ENCODE measurements at places on chromosomes 1 and 21. TPM values are rescaled to one million over a fixed set of nuclear protein-coding genes. Genes with fewer than 3 reads are reported as not detected.

- no peak for DNase-seq
Measured at GRCh38 chr1:201022493-201022819, 1.1 kb downstream of the KIF21B start.

DNA sequence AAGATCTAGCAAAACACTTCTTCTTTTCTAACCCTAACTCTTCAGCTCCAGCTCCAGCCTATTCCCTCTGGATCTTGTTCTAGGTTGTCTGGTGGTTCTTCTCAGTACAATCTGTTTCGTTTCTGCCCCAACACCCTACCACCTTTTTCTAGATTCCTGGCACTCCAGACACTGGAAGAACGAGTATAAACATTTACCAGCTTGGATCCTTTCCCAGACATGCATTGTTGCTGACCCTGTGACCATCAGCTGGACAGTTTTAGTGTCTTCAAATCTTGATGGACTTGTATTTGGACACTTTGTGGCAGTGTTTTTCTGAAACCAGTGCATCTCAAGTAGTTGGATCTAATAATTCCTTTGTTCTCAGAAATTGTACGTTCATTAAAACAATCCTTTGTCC, 30.6 kb upstream of the CACNA1E start:
- DNase-seq, result no peak

- DNase-seq, result no peak
Measured at GRCh38 chr1:95007687-95008086, 65.1 kb downstream of the ALG14 start.

- DNase-seq, result no peak
Measured at GRCh38 chr1:55541296-55541695, 326.1 kb upstream of the USP24 start.

DNA sequence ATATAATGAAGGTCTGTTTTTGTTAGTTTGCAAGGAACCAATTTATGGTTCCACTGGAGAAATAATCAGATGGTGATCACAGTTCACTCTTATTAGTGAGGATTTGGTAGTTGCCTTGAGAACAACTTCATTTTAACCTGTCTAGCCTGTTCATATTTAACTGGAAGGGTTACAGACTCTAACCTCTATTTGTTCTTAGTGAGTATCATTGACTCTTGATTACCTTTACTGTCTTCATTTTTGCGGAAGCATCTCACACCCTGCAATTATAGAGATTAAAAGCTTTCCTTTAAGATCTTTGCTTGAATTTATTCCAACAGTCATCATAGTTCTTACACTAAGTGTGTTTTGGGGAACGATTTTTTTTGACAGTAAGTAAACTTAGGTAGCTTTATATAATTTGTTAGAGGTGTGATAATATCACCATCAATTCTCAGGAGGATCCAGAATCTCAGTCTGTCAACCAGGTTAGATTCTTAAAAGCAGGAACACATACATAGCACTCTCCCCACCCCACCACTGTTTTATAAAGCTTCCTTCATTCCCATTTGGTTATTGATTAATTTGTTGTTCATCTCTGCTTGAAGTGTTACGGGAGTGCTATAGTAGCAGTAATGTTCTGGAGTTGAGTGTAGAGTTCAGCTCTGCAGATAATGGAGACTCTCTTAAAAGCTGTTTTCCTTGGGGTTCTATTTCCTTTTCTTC, 30.1 kb downstream of the B3GALT2 start:
- DNase-seq, result no peak

- DNase-seq, result no peak
Measured at GRCh38 chr1:197921235-197922069, 4.3 kb downstream of the LHX9 start.

DNA sequence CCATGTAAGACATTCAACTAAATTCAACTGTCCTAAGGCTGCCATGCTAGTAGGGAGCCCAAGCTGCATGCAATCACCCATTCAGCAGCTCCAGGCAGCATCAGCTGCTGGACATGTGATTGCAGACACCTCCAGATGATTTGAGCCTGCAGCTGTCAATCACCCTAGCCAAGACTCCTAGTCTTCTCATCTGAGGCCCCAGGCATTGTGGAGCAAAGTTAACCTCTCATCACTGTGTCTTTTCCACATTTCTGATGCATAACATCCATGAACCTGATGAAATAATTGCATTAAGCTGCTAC, 5.6 kb upstream of the CDC42BPA start:
- DNase-seq, result no peak

GRCh38 chr1:6538956-6539355, 15.4 kb downstream of the NOL9 start:
- peak; percentile 85 for DNase-seq

Gene TSNAX
- 43.5 TPM for total RNA-seq

Gene GBP6
- total RNA-seq, result not detected
